ENCODE measurements at places on chromosomes 7 and 10.
A peak's percentile ranks its signal among the peaks of the same experiment; 100 is the strongest.

- no peak for DNase-seq
These were observed 14.8 kb downstream of the USP54 start for GRCh38 chr10:73576178-73576889.

GRCh38 chr7:91427051-91427450 is 162.8 kb downstream of the FZD1 start:
- no peak for DNase-seq

GRCh38 chr7:141133646-141134045 is 59.8 kb downstream of the TMEM178B start:
- no peak for DNase-seq

DNA sequence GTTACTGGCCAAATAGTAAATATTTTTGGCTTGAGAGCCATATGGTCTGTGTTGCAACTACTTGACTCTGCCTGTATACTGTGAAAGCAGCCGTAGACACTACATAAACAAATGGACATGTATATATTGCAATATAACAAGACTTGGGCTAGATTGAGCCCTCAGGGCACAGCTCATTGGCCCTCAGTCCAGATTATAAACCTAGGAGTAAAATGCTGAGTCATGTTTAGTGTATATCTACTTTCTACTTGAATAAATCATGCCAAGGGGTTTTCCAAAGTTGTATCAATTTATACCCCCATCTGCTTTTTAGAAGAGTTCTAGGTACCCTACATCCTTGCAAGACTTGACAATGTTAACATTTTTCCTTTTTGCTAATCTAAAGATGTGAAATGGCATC is 27.4 kb upstream of the POU6F2 start:
- DNase-seq, result no peak

GRCh38 chr7:84693483-84693882 is 493.4 kb downstream of the SEMA3D start:
- DNase-seq, result no peak

- no peak for DNase-seq
These were observed 66.3 kb upstream of the KLF6 start for GRCh38 chr10:3850999-3851937.

- DNase-seq, result no peak
These were observed 23.6 kb downstream of the PIP4K2A start for GRCh38 chr10:22690614-22691431.

GRCh38 chr10:78778444-78779338 is 290.1 kb upstream of the ZMIZ1 start:
- DNase-seq, result no peak

- DNase-seq, result no peak
These were observed 974.0 kb upstream of the GHITM start for GRCh38 chr10:83165265-83165664.

- no peak for DNase-seq
These were observed 41.7 kb downstream of the ARL4A start for GRCh38 chr7:12729112-12729511.

- DNase-seq, result no peak
These were observed 756.4 kb downstream of the XPNPEP1 start for GRCh38 chr10:109166935-109167334.

DNA sequence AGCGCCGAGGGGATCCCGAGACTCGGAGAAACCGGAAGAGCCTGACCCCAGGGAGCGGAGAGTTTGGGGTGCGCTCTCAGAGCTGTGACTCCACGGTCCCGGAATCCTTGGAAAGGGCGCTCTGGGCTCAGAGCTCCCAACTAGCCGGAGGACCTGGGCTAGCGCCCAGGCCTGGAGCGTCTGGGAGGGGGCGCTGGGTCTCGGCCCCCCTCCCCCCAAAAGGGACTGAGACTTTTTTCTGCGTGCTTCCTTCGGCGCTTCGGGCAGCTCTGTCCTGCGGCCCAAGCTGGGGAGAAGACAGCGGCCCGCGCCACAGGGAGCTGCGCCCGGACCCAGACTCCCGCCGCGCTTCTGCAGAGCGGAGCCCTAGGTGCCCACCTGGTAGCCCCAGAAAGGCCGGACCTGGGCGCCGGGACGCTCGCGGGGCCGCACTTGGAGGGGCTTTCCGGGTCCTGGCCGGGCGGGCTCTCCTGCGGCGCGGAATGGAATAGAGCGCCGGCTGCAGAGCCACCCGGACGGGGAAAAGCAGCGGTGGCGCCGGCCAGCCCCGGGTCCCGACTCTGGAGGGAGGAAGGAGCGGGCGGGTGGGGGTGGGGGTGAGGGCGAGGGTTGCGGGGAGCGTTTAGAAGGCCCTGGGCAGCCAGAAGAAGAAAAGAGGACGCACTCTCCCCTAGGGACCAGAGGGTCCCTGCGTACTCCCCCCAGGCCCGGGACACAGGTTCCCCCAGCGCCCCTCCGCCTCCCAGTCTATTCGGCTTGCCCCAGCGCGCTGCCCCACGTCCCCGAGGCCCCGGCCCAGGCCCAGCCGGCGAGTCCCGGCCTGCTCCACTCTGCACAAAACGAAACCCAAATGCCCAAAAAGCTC is 4.7 kb downstream of the ZNF503 start:
- DNase-seq, result no peak

- DNase-seq, result no peak
These were observed 839.2 kb upstream of the CELF2 start for GRCh38 chr10:10178476-10178875.

DNA sequence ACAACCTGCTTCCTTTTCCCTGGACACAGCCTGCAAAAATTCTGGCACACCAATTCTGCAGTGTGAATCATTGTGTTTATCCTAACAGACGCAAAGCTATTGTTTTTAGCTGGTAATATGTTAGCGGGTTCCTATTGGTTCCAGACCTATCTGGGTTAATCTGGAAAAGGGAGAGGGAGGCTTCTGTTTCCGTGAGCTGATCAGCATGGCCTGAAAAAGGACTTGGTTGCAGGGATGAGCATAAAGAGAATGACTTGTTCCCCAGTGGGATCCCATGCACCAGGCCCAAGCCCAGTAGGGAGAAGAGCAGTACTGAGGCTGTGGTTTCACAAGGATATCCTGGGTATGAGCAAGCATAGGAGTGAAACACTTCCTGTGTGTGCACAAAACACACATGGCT is 78.4 kb downstream of the PDE1C start:
- DNase-seq, result no peak

GRCh38 chr7:41940760-41941343 is 238.0 kb upstream of the INHBA start:
- peak; percentile 18 for DNase-seq

- no peak for DNase-seq
These were observed 99.4 kb upstream of the CTTNBP2 start for GRCh38 chr7:117972606-117973005.

DNA sequence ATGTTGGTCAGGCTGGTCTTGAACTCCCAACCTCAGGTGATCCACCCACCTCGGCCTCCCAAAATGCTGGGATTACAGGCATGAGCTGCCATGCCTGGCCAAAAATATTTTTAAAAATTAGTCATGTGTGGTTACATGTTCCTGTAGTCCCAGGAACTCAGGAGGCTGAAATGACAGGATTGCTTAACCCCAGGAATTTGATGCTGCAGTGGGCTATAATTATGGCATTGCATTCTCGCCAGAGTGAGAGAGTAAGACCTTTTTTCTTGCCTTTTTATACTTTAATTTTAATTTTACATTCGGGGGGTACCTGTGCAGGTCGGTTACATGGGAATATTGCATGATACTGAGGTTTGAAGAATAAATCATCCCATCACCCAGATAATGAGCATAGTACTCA is 86.6 kb upstream of the ZNF92 start:
- no peak for DNase-seq

- peak; percentile 10 for DNase-seq
These were observed 106.5 kb downstream of the HTR7 start for GRCh38 chr10:90751107-90751997.

GRCh38 chr10:2620827-2621521 is 446.4 kb upstream of the PFKP start:
- DNase-seq, result no peak

DNA sequence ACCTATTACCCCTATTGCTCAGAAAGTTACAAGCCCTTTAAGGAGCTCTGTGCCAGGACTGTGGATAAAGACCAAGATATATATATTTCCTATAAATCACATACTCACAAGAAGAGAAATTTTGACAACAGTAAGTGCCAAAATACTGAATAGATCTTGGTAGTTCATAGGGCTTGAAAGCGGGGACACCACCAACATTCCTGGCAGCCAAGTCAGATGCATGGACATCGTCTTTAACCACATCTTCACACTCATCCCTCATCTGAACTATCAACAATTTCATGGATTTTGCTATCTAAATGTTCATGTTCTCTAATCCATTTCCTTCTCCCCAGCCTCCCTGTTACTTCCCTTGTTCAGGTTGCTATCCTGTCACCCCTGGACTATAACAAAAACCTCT is 67.5 kb upstream of the LRRC17 start:
- no peak for DNase-seq

DNA sequence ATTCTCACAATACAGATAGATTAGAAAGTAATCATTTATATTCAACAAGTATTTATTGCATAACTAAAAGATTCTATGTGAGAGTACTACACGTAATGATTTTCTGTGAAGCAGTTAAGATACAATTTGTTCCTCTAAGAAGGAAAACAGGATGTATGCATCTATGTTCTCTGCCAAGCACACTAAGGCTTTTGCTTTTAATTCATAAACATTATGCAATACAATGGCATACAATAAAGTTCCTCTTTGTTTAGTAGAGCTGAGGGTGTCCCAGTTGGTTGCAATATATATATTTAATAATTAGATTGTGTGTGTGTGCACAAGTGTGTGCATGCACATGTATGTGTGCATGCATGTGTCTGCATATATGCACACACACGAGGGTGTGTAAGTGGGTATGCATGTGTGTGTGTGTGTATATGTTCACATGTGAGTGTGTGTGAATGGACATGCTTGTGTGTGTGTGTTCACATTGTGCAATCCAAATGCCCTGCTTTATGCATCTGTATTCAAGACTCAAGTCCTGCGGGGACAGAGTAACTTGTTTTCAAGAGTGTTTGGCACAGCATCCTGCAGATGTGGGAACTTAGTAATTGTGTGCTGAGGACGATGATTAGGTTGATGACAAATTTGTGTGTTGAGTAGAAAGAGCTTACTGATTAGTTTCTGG is 481.5 kb upstream of the KLF6 start:
- no peak for DNase-seq

DNA sequence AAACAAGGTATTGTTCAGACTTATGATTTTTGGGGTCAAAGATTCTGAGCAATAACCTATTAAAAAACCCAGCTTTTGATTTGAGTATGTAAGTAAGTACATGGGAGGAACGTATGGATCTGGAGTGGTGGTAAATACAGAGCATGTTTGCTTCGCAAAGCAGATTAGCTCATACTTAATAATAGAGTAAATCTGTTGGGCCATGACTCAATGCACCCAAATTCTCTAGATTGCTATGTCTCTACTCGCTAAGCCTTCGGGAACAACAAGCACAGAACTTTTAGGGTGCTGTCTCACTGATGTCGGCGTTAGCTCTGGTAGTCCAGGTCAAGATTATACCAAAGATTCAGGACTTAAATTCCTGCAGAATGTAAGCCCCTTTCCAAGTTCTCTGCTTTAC is 807 bp upstream of the MINPP1 start:
- no peak for DNase-seq

GRCh38 chr10:58573144-58573543 is 60.5 kb downstream of the BICC1 start:
- DNase-seq, result no peak

DNA sequence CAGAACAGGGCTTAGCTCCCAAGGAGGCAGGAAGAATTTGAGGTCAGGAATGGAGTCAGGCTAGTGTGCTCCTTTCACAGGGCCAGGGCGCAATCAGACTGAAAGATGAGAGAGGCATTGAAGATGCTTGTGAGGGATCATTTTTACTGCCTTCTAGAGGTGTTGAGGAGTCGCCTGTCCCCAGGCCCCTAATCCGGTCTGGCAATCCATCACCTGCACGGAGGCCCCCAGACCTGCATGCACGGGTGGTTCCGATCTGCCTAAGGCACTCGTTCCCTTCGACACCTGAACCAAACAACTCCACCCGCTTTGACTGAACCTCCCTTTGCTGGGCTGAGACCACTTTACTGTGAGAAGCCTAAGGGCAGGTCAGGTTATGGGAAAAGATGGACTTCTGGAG is 8.0 kb downstream of the FOXI2 start:
- DNase-seq, result no peak

- no peak for DNase-seq
These were observed 117.2 kb downstream of the CDH23 start for GRCh38 chr10:71513936-71514335.

- DNase-seq, result no peak
These were observed 14.8 kb downstream of the TLX1 start for GRCh38 chr10:101145750-101146391.

GRCh38 chr7:155693826-155694225 is 49.4 kb downstream of the RBM33 start:
- DNase-seq, result no peak

DNA sequence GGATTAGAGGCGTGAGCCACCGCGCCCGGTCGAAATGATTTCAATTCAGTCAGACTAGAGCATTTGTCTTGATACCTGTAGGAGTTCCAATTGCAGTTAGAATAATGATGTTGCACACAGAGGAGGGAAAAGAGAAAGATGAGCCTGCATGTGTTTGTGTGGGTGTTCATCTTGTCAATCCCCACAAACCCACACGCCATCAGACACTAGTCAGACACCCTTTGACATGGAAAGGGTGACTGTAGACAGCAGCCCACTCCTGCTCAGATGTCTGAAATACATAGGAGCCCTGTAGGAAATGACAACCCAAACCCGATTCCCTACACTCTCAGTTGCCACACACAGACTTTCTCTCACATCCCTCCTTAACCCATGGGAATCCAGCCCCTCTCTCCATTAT is 92.0 kb downstream of the ABLIM1 start:
- DNase-seq, result no peak

GRCh38 chr7:127486654-127487053 is 94.1 kb upstream of the ZNF800 start:
- no peak for DNase-seq

DNA sequence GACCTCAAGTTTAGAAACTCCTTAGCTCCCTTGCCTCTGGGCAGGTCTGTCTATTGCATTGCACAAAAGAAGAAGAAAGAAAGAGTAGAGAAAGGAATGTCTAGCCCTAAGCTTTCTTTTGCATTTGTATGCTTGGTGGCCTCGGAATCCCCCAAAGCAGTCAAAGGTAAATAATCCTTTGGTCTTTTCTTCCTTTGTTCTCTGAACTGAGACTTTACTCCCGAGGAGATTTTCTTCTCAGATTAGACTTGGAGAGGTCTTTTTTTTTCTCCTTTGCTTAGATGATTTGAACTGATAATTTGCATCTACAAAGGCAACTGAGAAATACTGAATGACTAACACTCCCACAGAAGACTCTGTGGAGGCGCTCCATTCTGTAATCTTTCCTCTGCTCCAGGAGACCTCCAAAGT is 93.2 kb downstream of the AKR1D1 start:
- DNase-seq, result no peak

GRCh38 chr7:33700001-33700899 is 205.1 kb upstream of the BMPER start:
- DNase-seq, result no peak

- DNase-seq, result peak; percentile 64
These were observed 11.6 kb upstream of the HNRNPF start for GRCh38 chr10:43420369-43421200.

- no peak for DNase-seq
These were observed 39.6 kb upstream of the ELMO1 start for GRCh38 chr7:37488163-37488764.

Data from stimulated activated CD4-positive, alpha-beta T cell treated with anti-CD3 and anti-CD28 coated beads, TNF-alpha, amount 100 ng/mL, for 4 hours (primary cell).